ENCODE measurements at places on chromosomes 11 and 22.
A peak's percentile ranks its signal among the peaks of the same experiment; 100 is the strongest.

- no peak for DNase-seq
Measured at GRCh38 chr11:69205743-69206612, 50.2 kb downstream of the SMIM38 start.

DNA sequence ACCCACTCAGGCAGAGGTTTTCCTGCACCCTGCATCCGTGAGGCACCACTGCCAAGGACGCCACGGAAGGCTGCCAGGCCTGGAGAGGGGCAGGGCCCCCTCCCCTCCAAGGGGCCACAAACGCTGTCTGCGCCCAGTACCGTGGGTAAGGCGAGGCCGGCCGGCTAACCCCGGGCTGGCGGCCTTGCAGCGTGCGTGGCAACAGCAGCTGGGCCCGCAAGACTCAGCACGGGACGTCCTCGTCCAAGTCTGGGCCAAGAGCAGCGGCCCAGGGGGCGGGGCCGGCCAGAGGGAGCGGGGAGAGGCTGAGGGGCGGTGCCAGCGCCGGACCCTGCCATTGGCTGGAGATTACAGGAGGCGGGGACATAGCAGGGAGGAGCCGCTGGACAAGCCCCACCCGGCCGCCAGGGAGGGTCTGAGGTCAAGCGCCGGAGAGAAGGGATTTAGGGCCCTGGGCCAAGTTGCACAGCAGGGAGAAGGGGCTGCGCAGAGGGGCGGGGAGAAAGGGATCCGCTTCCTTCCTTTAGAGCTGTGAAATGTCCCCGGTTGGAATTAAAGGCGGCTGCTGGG, 16.0 kb downstream of the SLC43A1 start:
- DNase-seq = peak; percentile 92

GRCh38 chr11:76172583-76172982, 33.7 kb downstream of the WNT11 start:
- DNase-seq = no peak

- DNase-seq = peak; percentile 72
Measured at GRCh38 chr11:110311783-110312579, 15.6 kb upstream of the RDX start.

DNA sequence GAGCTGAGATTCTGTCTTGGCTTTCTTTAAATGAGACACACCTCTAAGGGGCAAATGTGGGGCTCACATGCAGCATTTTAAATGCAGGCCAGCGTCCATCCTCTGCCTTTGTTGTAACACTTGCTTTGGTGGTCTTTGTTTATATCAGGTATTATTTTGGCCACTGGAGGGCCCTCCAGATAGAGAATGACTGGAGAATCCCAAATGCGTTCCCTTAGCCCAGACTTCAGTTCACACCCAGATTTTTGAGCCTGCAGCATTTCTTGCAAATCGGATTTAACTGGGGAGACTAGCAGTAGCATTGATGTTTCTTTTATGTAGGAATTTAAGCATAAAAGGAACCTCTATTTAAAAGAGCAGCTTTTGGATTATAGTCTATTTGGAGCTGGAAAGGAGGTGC, 200.2 kb upstream of the SORL1-AS1 start:
- no peak for DNase-seq

All from inflammatory macrophage treated with lipopolysaccharide for 1 hour (primary cell).